ENCODE measurements at places on chromosomes 1 and 21.
A peak's percentile ranks its signal among the peaks of the same experiment; 100 is the strongest.

DNA sequence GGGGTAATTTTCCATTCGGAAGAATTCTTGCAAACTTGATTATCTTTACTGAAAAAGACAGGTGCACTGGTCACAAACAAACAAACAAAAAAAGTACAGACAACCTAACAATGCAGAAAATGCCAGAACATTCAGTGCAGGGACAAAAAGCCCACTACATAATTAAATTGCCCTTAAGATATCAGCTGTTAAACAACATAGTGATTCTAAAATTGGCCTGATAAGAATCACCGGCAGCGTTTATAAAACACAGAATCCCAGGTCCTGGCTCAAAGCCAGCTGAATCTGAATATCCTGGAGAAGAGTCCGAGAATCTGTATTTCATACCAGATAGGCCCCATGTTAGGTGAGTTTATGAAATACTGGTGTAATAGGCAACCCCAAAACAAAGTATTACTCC lies 6.1 kb downstream of the PLPP3 start:
- peaks cover 7% of the 10 kb centered on the region for H3K4me1 ChIP-seq
- H3K4me3 ChIP-seq, result no peak overlapping the region
- no peak for DNase-seq
- no peak overlapping the region for H3K27ac ChIP-seq

- H3K4me3 ChIP-seq, result peak overlapping the region; percentile 31
- H3K36me3 ChIP-seq, result no peaks in the 10 kb centered on the region
- peak overlapping the region; percentile 90 for H3K27ac ChIP-seq
- DNase-seq, result no peak
Observed at GRCh38 chr21:46621457-46622182, 13.9 kb upstream of the PRMT2 start.

DNA sequence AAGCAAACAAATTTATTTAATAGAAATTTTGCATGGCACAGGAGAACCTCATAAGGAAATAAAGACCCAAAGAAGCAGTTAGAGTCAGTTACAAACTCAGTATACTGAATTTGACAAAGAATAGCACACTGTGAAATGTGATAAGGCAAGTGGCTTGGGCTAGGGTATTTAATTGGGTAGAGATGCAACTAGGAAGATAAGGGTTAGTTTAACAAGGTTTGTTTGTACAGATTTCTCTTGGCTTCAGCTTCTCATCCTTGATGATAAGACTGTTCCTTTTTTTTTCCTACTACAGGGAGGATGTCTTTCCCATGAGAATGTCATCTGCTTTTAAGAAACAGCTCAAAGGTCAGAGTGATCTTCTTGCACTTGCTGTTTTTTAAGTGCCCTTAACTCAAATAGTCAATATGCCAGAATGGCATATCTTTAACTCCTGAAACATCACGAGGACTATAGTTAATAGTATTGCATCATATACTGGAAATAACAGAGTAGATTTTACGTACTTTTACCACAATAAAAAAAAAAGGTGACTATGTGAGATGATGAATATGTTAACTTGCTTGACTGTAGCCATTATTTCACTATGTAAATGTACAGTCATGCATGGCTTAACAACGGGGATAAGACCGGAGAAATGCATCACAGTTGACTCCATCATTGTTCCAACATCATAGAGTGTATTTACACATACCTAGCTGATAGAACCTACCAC lies 9.2 kb upstream of the TRAF3IP3 start:
- H3K4me1 ChIP-seq, result peaks cover 14% of the 10 kb centered on the region
- H3K4me3 ChIP-seq, result no peak overlapping the region
- H3K27me3 ChIP-seq, result no peaks in the 10 kb centered on the region
- H3K36me3 ChIP-seq, result no peaks in the 10 kb centered on the region
- DNase-seq, result peak; percentile 40

DNA sequence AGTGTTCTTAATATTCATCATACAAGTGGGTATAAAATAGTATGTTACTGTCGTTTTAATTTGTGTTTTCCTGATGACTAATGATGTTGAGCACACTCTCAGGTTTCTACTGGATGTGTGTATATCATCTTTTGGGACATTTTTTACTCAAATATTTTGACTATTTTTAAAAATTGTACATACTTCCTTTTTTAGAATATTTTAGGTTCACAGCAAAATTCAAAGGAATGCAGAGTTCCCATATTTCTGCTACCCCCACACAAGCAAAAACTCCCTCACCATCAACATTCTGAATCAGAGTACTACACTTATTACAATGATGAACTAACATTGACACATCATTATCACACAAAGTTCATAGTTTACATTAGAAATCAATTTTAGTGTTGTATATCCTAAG lies 114.5 kb downstream of the DPYD start:
- H3K4me3 ChIP-seq, result no peak overlapping the region
- peaks cover 4% of the 10 kb centered on the region for H3K36me3 ChIP-seq
- H3K27me3 ChIP-seq, result no peaks in the 10 kb centered on the region
- H3K4me1 ChIP-seq, result no peaks in the 10 kb centered on the region
- DNase-seq, result no peak

GRCh38 chr21:26958788-26959187 lies 8.1 kb downstream of the ADAMTS5 start:
- no peaks in the 10 kb centered on the region for H3K36me3 ChIP-seq
- H3K4me3 ChIP-seq, result no peak overlapping the region
- H3K4me1 ChIP-seq, result no peaks in the 10 kb centered on the region
- peaks cover 6% of the 10 kb centered on the region for H3K27me3 ChIP-seq
- no peak for DNase-seq

DNA sequence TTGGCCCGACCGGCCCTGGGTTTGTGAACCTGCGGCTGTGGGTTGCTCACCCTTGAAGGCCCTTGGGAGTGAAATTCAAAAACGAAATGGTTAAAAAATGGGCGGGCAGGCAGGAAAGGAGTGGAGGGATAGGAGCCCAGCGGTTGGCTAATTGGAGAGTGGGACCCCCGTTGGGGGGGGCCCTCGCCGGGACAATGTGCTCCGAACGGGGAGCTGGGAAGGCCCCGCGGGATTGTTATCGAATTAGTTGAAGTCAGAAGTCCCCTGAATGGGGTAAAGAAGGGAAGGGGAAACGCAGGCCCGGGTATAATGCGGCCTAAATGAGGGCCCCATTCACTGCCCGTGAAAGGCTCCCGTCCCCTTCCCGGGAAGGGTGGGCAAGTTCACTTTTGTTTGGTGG lies 135.7 kb downstream of the PRDM16 start:
- H3K27me3 ChIP-seq, result no peaks in the 10 kb centered on the region
- no peaks in the 10 kb centered on the region for H3K36me3 ChIP-seq
- H3K27ac ChIP-seq, result no peak overlapping the region
- H3K4me3 ChIP-seq, result no peak overlapping the region

GRCh38 chr1:183454377-183454776 lies 17.9 kb upstream of the SMG7 start:
- no peaks in the 10 kb centered on the region for H3K27me3 ChIP-seq
- DNase-seq, result no peak
- H3K4me3 ChIP-seq, result no peak overlapping the region
- no peak overlapping the region for H3K27ac ChIP-seq
- H3K36me3 ChIP-seq, result no peaks in the 10 kb centered on the region
- H3K4me1 ChIP-seq, result no peaks in the 10 kb centered on the region

DNA sequence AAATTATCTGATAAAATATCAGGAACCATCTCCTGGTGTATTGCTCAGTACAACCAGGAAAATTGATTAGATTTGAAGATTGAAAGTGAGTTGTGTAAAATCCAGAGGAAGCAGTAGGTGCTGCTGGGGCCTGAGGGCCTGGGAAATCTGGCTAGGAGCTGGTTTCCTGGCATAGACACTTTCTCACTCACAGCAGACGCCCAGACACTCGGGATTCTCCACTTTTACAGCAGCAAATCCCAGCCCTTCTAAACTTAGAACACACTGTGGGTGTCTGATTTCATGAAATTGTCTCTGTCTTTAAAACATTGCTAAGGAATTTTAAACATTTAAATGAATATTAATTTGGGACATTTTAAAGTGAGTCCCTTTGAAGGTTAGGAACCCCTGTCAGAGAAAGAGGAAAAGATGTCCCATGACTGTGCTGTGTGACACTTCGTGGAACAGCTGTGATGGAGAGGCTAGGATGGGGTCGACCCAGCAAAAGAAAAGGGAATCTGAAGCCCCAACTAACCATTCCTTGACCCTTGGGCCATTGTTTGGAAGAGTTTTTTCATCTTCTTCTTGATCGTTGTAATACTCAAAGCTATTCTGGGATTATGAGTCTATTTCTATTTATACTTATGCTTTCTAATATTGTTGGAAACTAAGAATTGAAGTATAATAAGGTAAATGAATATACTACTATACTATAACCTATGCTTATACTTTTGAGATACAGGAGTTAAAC lies 49.0 kb upstream of the VAMP3 start:
- DNase-seq, result no peak
- H3K4me1 ChIP-seq, result no peaks in the 10 kb centered on the region
- H3K27ac ChIP-seq, result no peak overlapping the region

DNA sequence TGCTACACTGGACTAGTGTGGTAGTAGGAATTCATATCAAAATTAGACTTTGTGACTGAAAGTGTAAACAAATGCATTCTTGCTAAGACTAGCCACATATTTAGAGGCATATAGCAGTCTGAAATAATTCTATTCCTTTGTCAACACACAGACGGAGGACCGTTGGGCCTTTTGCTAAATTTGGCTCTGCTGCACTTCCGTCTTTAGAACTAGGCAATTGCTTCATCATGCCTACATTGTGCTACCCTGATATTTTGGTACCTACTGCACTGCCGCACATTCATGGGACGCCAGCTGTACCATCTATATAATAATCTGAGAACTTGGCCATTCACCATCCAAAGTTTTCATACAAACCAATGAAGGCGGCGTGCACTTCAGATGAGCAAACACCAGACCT lies 346.8 kb downstream of the KIF26B start:
- H3K4me3 ChIP-seq, result no peak overlapping the region
- H3K36me3 ChIP-seq, result no peaks in the 10 kb centered on the region
- no peaks in the 10 kb centered on the region for H3K4me1 ChIP-seq
- no peak for DNase-seq
- no peaks in the 10 kb centered on the region for H3K27me3 ChIP-seq
- no peak overlapping the region for H3K27ac ChIP-seq

GRCh38 chr1:204464701-204465100 lies 29.9 kb downstream of the PIK3C2B start:
- peaks cover 81% of the 10 kb centered on the region for H3K4me1 ChIP-seq
- H3K4me3 ChIP-seq, result no peak overlapping the region
- peaks cover 45% of the 10 kb centered on the region for H3K36me3 ChIP-seq
- no peak overlapping the region for H3K27ac ChIP-seq
- H3K27me3 ChIP-seq, result no peaks in the 10 kb centered on the region
- no peak for DNase-seq

GRCh38 chr1:32394890-32395432 lies 720 bp upstream of the BSDC1 start:
- H3K36me3 ChIP-seq, result peaks cover 16% of the 10 kb centered on the region
- no peaks in the 10 kb centered on the region for H3K27me3 ChIP-seq
- H3K4me3 ChIP-seq, result peak overlapping the region; percentile 84

DNA sequence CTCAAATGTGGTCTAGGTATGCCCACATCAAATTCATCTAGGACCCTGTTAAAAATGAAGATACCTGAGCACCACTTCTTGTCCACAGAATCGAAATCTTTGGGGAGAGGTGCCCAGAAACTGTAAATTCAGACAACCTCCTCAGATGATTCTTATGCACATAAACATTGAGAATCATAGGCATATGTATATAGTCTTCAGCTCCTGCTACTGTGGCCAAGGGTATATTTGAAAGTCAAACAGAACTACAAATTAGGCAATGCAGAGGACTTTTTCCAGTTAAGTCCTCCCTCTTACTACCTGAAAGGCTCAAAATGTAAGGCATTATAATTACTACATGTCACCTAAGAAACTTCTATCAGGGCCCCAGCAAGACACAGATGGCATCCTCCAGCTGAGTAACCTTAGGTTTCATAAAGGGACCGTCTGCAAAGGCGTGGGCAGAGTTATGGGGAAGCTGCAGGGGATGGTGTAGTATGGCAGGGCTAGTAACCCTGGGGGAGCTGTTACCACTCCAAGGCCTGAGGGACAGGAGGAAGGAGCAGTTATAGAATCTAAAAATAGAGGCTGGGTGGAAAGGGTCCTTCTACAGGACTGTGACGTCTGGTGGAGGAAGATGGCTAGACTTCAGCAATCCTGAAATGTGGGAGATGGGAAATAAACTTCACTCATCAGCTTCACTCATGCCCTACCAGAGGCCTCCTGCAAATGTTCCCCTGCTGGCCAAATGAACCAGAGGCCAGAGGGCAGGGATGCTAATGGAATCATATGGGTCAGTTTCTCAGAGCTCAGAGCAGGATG lies 46.3 kb downstream of the DAB1 start:
- H3K36me3 ChIP-seq, result no peaks in the 10 kb centered on the region
- H3K4me1 ChIP-seq, result no peaks in the 10 kb centered on the region
- H3K4me3 ChIP-seq, result no peak overlapping the region
- DNase-seq, result no peak

- no peaks in the 10 kb centered on the region for H3K36me3 ChIP-seq
- H3K27ac ChIP-seq, result no peak overlapping the region
- H3K27me3 ChIP-seq, result no peaks in the 10 kb centered on the region
- DNase-seq, result no peak
- no peak overlapping the region for H3K4me3 ChIP-seq
Observed at GRCh38 chr1:54570161-54570560, 22.1 kb downstream of the ACOT11 start.

DNA sequence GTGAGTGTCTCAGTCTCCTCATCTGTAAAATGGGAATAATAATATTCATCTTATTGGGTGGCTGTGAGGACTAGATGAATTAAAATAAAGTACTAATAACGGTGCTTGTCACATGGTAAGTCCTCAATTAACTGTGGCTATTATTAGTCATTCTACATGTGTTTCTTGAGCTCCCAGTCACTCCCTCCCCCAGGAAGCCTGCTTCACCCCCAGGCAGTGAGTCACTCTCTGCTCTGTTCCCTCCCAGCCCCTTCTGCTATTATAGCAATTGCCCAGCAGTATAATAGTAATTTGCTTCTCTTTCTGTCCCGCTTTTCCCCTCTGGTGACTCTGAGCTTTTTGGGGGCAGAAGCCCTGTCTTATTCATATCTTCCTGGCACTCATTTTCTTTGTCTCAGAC lies 102.0 kb downstream of the BEND5 start:
- H3K27ac ChIP-seq, result no peak overlapping the region
- H3K4me3 ChIP-seq, result no peak overlapping the region
- no peaks in the 10 kb centered on the region for H3K36me3 ChIP-seq
- no peak for DNase-seq
- H3K4me1 ChIP-seq, result no peaks in the 10 kb centered on the region

DNA sequence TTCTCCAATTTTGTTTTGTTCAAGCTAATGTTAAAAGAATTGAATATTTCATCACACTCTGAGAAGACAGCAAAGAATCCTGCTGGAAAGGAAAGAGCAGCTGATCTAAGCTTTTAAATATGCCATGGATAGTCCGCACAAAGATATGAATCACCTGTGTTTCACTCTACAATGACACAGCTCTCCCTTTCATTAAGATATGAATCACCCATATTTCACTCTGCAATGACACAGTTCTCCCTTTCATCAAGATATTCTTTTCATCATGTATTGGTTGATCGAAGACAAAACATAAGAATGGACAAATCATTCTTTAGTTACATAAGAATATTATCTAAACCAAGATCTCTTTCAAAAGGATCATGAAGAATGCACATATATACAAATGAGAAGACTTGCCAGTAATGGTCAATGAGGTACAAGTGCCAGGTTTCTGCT lies 367.3 kb downstream of the SMYD3 start:
- no peaks in the 10 kb centered on the region for H3K4me1 ChIP-seq
- no peak overlapping the region for H3K4me3 ChIP-seq
- H3K36me3 ChIP-seq, result peaks cover 3% of the 10 kb centered on the region
- H3K27me3 ChIP-seq, result no peaks in the 10 kb centered on the region

Data from common myeloid progenitor, CD34-positive (primary cell).